ENCODE measurements at places on chromosomes 4 and X.

GRCh38 chrX:32155044-32155638 lies 1056.2 kb downstream of the DMD start:
- DNase-seq, result no peak

GRCh38 chr4:93764639-93765246 lies 63.8 kb upstream of the ATOH1 start:
- DNase-seq, result no peak

DNA sequence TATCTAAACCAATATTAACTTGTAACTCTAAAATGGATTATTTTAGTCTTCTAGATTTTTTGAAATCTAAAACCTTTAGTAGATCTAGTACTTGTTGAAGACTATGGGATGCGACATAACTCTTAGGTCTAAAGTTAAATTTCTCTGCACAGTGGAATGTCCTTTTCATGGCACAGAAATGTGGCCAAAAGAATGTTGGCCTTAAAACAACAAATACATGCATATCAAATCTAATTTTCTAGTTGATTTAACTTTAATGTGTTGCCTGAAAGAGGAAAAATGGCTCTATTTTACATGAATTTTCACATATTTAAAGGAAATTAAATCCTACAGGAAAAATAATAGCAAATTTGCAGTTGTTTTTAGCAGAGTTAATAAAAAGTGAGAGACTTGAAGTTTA lies 30.3 kb downstream of the NFKB1 start:
- no peak for DNase-seq

- DNase-seq, result no peak
Measured at GRCh38 chrX:48626401-48627298, 29.4 kb downstream of the WDR13 start.

- no peak for DNase-seq
Measured at GRCh38 chrX:104254442-104255115, at the start of gene ESX1. ESX1 (minus strand) TSS chrX:104254933; CDS start chrX:104254849, 84 bp downstream.

DNA sequence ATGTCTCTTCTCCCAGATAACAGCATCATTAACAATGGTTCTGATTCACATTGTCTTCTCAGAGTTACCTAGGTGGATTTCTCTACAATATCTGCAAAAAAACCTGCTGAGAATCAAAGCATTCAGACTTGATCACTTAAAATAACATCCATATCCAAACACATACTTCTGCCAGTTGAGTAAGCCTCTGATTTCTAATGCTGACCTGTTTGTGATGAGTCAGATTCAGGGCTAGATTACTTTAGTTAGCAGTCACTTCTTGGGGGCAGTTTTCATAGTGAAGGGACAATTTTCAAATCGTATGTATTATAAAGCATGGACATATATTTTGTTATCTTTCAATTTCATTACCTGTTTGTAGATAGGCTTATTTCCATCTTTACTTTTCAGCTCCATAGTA lies 35.5 kb downstream of the CCNI start:
- no peak for DNase-seq

DNA sequence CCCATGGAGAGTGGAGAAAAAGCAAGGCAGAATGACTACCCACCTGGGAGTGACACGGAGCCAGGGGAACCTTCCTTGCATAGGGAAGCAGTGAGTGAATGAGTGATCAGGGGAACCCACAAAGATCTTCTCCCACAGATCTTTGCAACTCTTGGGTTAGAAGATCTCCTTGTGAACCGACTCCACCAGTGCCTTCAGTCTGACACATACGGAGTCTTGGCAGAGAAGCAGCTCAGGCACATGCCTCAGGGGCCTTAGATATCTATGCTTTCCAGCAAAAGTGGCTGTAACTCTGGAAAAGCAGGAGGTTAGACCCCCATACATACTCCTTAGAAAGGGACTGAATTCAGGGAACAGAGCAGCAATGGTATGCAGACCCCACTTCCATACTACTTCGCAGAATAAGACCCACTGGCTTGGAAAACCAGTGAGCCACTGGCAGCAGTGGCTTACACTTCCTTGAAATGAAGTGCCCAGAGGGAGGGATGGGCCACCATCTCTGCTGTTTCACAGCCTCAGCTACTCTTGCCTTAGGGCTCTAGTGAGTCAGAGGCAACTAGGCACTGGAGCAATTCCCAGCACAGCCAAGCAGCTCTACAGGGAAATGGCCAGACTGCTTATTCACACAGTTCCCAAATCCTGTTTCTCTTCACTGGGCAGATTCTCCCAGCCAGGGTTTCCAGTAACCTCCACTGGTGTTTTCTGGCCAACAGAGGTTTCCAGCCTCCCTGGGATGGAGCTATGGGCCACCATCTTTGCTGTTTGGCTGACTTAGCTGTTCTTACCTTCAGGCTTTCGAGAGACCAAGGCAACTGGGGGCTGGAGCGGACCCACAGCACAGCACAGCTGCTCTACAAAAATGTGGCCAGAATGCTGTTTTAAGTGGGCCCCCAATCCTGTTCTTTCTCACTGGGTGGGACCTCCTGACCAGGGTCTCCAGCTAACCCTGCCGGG lies 82.8 kb upstream of the TCEAL2 start:
- DNase-seq, result no peak

GRCh38 chr4:170666909-170667308 lies 577.2 kb upstream of the AADAT start:
- no peak for DNase-seq

GRCh38 chrX:126820700-126821420 lies 1.3 kb downstream of the PRR32 start:
- DNase-seq, result no peak

GRCh38 chr4:7398788-7399439 lies 35.8 kb downstream of the PSAPL1 start:
- DNase-seq, result no peak

GRCh38 chr4:10171055-10171454 lies 54.5 kb upstream of the WDR1 start:
- no peak for DNase-seq

GRCh38 chr4:47876310-47876709 lies 38.1 kb downstream of the NFXL1 start:
- no peak for DNase-seq

Measured in activated CD4-positive, alpha-beta T cell treated with anti-CD3 and anti-CD28 coated beads, Interleukin-2, amount 50 U/mL, for 1 hour (primary cell).